ENCODE measurements at places on chromosomes 13 and 19. TPM values are rescaled to one million over a fixed set of nuclear protein-coding genes. Genes with fewer than 3 reads are reported as not detected.

DNA sequence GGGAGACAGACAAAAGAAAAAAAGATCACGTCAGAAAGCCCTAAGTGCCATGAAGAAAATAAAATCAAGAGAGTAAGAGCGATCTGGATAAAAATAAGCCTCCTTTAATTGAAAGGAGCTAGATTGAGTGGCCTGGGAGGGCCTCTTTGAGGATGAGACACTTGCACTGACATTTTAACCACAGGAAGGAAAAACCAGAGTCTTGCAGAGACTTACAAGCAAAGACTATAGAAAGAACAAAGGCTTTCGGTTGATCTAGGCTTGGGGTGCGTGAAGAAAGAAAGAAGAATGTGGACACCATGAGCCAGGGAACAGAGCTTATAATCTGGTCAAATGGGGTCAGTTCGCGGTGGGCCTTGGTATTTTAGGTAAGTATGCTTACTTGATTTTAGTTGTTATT lies 342.7 kb downstream of the COG6 start:
- no peak for DNase-seq

- DNase-seq, result no peak
Measured at GRCh38 chr13:27712421-27712820, 79.9 kb upstream of the GSX1 start.

- DNase-seq, result no peak
Measured at GRCh38 chr19:10553943-10554381, 10.3 kb downstream of the ATG4D start.

GRCh38 chr19:5587661-5588060 lies 19.9 kb upstream of the TINCR start:
- peak; percentile 83 for DNase-seq

GRCh38 chr19:54530866-54531265 lies 28.2 kb downstream of the LAIR2 start:
- no peak for DNase-seq

DNA sequence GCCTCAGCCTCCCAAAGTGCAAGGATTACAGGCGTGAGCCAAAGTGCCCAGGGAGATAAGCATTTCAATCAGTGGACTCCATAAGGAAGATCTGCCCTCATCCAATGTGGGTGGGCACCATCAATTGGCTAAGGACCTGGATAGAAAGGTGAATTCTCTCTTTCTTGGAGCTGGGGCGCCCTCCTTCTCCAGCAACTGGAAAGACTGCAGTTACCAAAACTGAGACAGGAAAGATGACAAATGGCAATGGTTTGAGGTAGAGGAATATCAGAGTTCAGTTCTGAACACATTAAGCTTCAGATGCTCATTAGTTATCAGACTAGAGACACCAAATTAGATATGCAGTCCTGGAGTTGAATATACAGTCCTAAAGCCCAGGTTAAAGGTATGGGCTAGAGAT lies 10.5 kb upstream of the ELF1 start:
- DNase-seq, result no peak

GRCh38 chr19:52554216-52554971 lies 15.7 kb upstream of the ZNF701 start:
- no peak for DNase-seq

DNA sequence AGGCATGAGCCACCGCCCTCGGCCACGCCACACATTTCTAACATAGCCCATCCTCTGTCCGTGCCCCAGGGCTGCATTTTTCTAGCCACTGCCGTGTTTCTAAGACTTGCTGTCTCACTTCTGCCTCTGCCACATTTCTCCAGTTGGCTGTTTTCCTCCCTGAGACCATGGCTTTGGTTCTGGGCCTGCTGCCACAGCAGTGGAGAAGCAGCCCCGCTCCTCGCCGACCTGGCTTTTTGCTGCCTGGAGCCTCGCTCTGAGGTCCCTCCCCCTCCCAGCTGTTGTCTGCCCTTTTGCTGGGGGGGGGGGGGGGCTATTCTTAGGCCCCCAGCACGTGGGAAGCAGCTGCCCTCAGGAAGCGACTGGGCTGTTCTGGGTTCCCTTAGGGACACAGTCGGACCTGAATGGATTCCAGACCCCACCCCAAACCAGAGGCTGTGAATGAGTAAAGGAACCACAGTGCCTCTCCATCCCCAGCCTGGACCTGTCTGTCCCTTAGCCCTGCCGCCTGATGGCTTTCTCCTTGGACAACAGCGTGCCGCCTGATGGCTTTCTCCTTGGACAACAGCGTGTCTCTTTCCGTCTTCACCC lies 3.3 kb downstream of the GYS1 start:
- no peak for DNase-seq

DNA sequence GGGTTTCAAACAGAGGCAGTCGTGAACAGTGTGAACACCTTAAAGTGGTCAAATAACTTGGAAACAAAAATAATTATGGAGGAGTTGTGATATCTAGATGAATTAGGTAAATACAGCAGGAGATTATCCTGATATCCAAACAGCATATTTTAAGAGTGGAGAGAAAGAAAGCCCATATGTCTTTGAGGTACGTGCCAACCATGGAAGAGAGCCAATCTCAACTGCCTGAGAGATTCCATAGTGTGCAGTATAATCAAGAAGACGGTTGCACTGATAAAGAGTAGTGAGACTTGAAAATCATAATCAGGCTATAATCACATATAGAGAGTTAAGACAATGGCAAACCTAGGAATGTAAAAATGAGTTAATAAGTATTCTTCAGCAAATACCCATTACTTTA lies 472.8 kb upstream of the SLITRK5 start:
- DNase-seq, result no peak

DNA sequence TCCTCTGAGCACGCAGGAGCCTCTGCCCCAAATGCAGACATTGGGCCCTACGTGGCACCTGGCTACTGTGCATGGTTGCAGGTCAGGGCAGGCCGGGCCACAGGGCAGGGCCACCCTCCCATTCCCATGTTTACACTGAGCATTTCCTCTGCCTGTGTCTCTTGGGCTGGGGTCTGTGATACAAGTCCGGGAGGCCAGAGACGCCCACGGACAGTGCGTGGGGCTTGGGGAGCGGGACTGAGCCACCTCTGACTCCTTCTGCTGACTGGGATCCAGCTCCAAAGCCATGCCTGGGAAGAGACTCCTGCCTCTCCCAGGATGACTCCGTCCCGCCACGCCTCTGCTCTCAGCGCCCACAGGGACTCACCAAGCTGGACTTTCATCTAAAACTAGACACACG lies 18.8 kb downstream of the GAS6 start:
- DNase-seq, result peak; percentile 63

DNA sequence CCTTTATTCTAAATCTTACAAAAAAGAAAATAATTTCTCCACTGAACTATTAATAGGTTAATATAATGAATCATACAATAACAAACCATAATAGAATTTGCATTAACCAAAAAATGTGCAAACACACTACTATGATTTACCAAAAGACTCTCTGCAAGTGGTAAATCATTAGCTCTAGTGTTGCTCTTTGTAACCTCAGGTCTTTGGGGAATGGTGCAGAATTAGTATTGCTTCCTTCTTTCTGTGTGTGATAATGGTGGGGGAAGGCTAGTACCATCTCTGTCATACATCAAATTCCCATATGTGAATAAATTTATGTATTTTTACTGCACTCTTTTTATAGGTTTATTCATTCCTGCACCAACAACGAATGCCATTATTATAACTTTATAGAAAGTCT lies 105.1 kb downstream of the COG6 start:
- no peak for DNase-seq

- DNase-seq, result no peak
Measured at GRCh38 chr19:47497821-47498520, 14.0 kb upstream of the KPTN start.

- DNase-seq, result no peak
Measured at GRCh38 chr19:16637535-16637934, 9.5 kb upstream of the MED26 start.

DNA sequence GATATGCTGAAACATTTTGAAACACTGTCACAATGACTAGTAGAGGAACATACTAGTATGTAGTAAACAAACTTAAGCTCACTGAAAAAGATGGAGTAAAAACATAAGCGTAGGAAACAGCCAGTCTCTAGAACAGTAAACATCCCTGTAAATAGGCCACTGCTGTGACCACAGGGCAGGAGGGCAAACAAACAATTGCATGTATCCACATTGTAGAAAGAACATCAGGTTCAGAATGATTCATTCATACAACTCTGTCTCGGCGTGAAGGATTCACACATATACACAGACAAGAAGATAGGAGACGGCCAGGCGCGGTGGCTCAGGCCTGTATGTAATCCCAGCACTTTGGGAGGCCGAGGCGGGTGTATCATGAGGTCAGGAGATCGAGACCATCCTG lies 390.1 kb downstream of the IRS2 start:
- no peak for DNase-seq

DNA sequence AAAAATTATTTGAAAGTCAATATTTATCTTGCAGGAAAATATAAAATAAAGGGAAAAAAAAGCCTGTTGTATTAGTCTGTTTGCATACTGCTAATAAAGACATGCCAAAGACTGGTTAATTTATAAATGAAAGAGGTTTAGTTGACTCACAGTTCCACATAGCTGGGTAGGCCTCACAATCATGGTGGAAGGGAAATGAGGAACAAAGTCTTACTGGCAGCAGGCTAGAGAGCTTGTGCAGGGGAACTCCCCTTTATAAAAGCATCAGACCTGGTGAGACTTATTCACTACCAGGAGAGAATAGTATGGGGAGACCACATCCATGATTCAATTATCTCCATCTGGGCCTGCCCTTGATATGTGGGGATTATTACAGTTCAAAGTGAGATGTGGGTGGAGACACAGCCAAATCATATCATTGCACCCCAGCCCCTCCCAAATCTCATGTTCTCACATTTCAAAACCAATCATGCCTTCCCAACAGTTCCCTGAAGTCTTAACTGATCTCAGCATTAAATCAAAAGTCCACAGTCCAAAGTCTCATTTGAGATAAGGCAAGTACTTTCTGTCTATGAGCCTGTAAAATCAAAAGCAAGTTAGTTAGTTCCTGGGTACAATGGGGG lies 1416.5 kb upstream of the SPRY2 start:
- DNase-seq, result no peak

- no peak for DNase-seq
Measured at GRCh38 chr13:77898097-77898496, 20.5 kb downstream of the EDNRB start.

GRCh38 chr19:45280471-45280961 lies 29.4 kb downstream of the MARK4 start:
- DNase-seq, result no peak

- DNase-seq, result no peak
Measured at GRCh38 chr19:5489551-5489950, 34.3 kb downstream of the ZNRF4 start.

GRCh38 chr19:55086730-55087541 lies 11.3 kb downstream of the EPS8L1 start:
- no peak for DNase-seq

DNA sequence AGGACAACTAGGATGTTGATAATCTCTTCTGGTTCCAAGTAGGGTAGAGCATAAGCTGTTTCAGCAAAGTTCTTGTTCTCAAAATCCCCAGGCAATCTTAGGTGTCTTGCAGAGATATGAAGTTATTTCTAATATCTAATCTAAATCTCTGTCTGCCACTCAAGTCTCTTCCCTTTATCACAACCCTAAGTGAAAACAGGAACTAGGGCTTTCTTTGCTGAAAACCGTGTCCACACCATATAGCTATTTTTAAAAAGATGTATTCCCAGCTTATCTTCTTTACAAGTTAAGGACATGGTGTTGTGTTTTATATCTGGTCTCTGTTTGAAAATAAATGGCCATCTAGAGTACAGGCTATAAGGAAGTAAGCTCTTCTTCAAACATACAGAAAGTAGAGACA lies 11.3 kb upstream of the RNASEH2B start:
- DNase-seq, result no peak

GRCh38 chr13:26541041-26541440 lies 16.4 kb upstream of the WASF3 start:
- no peak for DNase-seq

- no peak for DNase-seq
Measured at GRCh38 chr13:113669231-113669754, 2.3 kb downstream of the GRK1 start.

The SIGLEC11 gene
- not detected for total RNA-seq

The POSTN gene
- total RNA-seq, result 5,433 TPM

The GPI gene
- total RNA-seq, result 228 TPM

The ACP7 gene
- total RNA-seq, result not detected

The DCLK1 gene
- 25.8 TPM for total RNA-seq

The DCT gene
- total RNA-seq, result not detected

The PLPPR3 gene
- 6.0 TPM for total RNA-seq

The CEACAM6 gene
- total RNA-seq, result not detected

The MEF2B gene
- 1.4 TPM for total RNA-seq

The ZNF726 gene
- total RNA-seq, result 0.67 TPM

The LILRA1 gene
- not detected for total RNA-seq

Data from chondrocyte (in vitro differentiated cells).